Spinal cord (tissue), 10 donors: ENCODE measurements at places on chromosomes 13 and 19. TPM values are rescaled to one million over a fixed set of nuclear protein-coding genes. Genes with fewer than 3 reads are reported as not detected.

CYP2B6 gene
- total RNA-seq: not detected

ZNF599 gene
- total RNA-seq: 16.1 TPM

LHFPL6 gene
- 190 TPM for total RNA-seq

MAMSTR gene
- 2.4 TPM for total RNA-seq

NALCN gene
- total RNA-seq: 70.7 TPM

GNA15 gene
- 3.6 TPM for total RNA-seq

UBL3 gene
- 37.5 TPM for total RNA-seq

MBD3L2 gene
- not detected for total RNA-seq

FCHO1 gene
- 6.8 TPM for total RNA-seq

ZNF583 gene
- total RNA-seq: 22.2 TPM

MZT1 gene
- total RNA-seq: 33.1 TPM

FGF21 gene
- not detected for total RNA-seq

C19orf38 gene
- 2.4 TPM for total RNA-seq

ZNF227 gene
- total RNA-seq: 38.5 TPM

KCTD15 gene
- 51.1 TPM for total RNA-seq

ZNF625 gene
- 25.8 TPM for total RNA-seq

C13orf42 gene
- total RNA-seq: 0.06 TPM

SPRYD7 gene
- total RNA-seq: 7.4 TPM

TMEM143 gene
- total RNA-seq: 3.5 TPM

MZF1 gene
- 10.3 TPM for total RNA-seq

ZNF730 gene
- total RNA-seq: 7.9 TPM
